Activated CD8-positive, alpha-beta T cell treated with anti-CD3 and anti-CD28 coated beads, Interleukin-2, amount 10 ng/mL, durations not matched to agents 7 days and 5 days (primary cell): ENCODE measurements at places on chromosomes 2 and 18. TPM values are rescaled to one million over a fixed set of nuclear protein-coding genes. Genes with fewer than 3 reads are reported as not detected.

GRCh38 chr2:27920148-27920885 lies 29.8 kb downstream of the BABAM2 start:
- H3K4me1 ChIP-seq = peaks cover 10% of the 10 kb centered on the region
- no peak overlapping the region for H3K4me3 ChIP-seq

DNA sequence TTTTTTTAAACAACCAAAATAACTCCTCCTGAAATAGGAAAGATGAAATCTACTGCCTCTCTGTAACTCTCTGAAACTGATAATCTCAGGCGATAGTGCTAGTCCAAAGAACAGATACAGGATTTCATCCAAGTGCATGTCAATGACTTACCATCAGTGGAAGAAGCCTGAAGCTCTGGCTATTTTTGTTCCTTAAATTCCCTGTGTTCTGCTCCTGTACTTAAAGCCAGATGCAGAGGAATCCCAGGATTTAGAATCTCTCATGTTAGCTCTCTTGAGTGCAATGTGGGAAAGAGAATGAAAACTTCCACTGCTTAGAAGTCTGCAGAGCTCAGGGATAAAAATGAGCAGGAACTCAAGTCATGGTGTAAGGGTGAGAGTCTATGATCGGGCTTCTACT lies 291.9 kb downstream of the TCF4 start:
- no peaks in the 10 kb centered on the region for H3K4me1 ChIP-seq
- H3K36me3 ChIP-seq = no peaks in the 10 kb centered on the region
- no peak for DNase-seq
- H3K4me3 ChIP-seq = no peak overlapping the region
- H3K27ac ChIP-seq = no peak overlapping the region

- H3K27me3 ChIP-seq = peaks cover 2% of the 10 kb centered on the region
- no peak overlapping the region for H3K27ac ChIP-seq
- H3K36me3 ChIP-seq = no peaks in the 10 kb centered on the region
- no peak for DNase-seq
- no peaks in the 10 kb centered on the region for H3K4me1 ChIP-seq
Measured at GRCh38 chr18:68417826-68418225, 297.1 kb downstream of the TMX3 start.

DNA sequence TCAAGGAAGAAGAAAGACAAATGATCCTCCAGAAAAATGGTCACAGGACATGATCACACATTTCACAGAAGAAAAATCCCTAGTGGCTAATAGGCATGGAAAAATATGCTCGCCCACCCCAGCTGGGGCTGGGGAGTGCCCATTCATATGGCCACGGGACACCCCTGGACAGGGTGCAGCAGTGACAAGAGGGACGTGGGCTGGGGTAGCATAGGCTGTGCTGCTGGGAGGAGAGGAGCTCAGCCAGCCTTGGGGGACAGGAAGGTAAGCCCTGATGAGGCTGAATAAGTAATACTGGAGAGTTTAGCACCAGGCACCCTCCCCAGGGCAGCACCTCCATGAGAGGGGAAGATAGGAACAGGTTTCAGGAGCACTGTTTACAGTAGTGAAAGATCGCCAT lies 254.9 kb upstream of the HS6ST1 start:
- no peak overlapping the region for H3K27ac ChIP-seq
- H3K27me3 ChIP-seq = peaks cover 12% of the 10 kb centered on the region
- peak; percentile 0 for DNase-seq
- no peak overlapping the region for H3K4me3 ChIP-seq
- no peaks in the 10 kb centered on the region for H3K4me1 ChIP-seq

CD8B2 gene
- 3.6 TPM for total RNA-seq

SPDYA gene
- total RNA-seq = 1.2 TPM

REG3G gene
- total RNA-seq = not detected

GULP1 gene
- not detected for total RNA-seq

MROH2A gene
- total RNA-seq = not detected

COL5A2 gene
- 2.6 TPM for total RNA-seq
